ENCODE measurements at places on chromosomes 2 and 18.

DNA sequence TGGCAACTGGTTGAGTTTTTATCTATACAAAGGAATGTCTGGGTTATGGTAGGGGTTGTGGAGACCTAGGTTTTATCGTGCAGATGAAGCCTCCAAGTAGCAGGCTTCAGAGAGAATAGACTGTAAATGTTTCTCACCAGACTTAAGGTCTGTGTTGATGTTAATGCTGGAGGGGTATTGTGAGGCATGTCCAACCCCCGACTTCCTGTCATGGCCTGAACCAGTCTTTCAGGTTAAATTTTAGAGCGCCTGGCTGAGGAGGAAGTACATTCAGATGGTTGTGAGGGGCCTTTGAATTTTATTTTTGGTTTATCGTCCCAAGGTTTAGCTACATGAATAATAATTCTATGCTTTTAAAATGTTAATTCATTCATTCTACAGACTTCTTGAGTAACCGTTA, 435.1 kb downstream of the DLGAP1 start:
- no peak for DNase-seq

- DNase-seq = no peak
Observed at GRCh38 chr2:171889333-171889732, 4.7 kb downstream of the SLC25A12 start.

DNA sequence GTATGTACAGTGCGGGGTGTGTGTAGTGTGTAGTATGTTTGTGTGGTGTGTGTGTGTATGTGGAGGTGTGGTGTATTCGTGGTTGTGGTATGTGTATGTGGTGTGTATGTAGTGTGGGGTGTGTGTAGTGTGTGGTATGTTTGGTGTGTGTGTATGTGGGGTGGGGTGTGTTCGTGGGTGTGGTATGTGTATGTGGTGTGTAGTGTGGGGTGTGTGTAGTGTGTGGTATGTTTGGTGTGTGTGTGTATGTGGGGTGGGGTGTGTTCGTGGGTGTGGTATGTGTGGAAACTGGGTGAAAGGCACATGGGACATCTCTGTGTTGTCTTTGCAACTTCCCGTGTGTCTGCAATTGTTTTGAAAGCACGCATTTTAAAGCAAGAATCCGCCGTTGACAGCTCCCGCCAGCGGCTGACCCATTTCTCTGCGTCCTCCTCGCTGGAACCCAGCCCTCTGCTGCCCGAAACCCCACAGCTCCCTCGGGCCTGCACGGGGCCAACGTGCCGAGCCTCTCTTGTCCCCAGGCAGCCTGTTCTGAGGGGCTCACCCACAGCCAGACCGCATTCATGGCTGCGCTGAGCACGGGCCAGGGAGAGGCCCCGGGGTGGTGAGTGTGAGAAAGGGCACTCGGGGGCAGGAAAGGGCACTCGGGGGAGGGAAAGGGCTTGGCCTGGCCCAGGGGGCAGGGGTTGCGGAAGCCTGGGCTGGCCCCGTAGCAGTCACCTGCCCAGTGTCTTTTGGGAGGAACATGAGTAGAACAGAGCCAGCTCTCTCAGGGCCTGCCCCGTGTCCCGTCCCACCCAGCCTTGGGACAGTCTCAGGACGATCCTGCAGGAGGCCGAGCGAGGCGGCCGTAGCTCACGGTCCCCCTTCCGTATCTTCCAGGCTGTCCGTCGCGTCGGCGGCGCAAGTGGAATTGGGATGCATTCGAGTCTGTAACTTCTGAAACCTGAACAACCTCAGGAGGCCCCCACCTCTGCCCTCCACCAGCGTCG, 61.4 kb downstream of the TWIST2 start:
- no peak for DNase-seq

GRCh38 chr2:46735108-46735691, 180.4 kb downstream of the MCFD2 start:
- no peak for DNase-seq

- DNase-seq = no peak
Observed at GRCh38 chr2:188443207-188443606, 151.5 kb downstream of the GULP1 start.

DNA sequence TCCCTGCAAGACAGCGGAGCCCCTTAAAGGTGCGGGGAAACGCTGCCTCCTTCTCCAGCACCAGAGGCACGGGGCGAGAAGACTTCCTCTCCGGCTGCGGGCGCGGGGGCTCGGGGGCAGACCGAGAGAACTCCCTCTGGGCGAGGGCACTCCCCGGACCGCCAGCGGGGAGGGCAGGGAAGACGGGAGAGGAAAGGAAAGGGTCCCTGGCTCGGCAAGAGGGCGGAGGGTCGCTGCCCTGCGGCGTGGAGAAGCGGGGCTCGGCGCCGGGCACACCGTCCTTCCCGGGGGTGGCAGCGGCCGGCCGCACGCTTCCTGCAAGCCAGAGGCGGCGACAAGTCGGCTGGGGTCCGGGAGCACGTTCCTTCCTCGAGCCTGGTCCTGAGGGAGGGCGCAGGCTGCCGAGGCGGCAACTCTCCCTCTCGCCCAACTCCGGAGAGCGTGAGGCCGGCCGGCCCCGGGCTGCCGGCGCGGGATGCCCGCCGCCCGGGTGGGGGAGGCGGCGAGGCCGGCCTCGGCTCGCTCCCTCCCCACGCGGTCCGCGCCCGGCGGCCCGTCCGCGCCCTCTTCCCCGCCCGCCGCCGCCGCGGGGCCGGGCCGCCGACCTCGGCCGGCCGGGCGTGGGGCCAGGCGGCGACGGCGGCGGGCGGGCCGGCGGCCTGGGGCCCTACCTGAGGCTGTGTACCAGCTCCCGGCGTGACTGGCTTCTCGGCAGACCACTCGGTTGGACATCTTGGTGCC, 1.1 kb downstream of the MEMO1 start:
- DNase-seq = no peak

- peak; percentile 78 for DNase-seq
Observed at GRCh38 chr2:101251844-101252407, 760 bp upstream of the CNOT11 start.

DNA sequence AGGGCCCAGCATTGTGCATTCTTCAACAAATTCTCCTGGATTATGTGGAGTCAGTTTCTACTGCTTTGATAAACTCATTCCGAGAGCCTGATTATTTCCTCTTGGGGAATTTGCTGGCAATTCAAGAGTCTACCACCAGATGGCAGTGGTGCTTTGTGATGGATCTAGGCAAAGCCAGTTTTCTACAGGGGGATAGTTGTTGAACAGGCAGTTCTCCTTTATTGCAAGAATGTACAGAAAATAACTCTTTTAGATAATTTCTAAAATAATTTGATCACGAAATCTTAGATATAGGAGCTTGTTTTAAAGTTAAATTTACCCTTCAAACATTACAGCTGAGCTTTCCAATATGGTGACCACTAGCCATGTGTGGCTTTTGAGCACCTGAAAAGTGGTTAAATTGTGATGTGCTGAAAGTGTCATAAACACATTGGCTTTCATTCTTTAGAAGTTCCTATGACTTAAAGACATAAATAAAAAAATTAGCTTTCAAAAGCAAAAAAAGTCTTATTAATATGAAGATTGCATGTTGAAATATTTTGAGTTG, 66.7 kb upstream of the HAAO start:
- DNase-seq = peak; percentile 13

DNA sequence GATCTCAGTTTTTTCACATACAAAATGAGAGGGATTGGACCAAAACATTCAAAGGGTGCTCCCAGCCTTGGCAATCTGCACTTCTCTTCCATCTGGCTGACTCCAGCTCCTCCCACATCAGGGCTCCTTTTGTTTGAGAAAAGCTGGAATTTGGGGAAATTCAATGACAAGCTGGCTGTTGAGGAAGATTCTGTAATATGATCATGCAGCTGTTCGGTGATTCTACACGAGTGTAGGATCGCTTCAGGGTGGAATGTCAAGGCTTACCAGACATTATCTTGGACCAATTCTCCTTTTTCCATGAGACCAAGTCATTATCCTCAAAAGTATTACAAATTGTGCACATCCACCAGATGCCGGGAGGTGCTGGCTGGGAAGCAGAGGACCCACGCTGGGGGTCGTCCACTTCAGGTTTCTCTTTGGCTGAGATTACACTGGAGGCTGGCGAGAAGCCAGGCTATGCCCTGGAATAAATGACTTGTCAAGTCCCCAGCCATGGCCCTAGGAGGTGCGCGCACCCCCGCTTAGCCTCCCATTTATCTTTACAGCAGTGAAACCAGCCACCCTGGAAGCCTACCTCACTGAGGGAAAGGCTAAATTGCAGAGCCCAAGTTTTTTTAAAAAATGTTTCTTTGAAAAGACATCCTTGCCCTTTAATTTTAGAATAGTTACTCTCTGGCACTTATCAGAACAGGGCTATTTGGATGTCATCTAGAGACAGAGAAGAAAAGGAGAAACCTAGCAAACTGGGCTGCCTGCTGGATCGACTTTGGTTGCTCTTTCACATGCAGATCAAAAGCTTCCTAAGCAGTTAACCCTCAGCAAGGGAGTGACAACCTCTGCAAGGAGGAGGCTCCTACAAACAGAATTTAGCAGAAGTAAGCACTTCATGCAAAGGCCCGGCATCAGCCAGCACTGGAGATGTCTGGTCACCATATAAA, 42.5 kb upstream of the LCLAT1 start:
- DNase-seq = no peak

GRCh38 chr2:26292646-26293045, 47.9 kb downstream of the HADHB start:
- no peak for DNase-seq

All from NCI-H1436 (cell line).